ENCODE measurements at places on chromosomes 1 and 21.

DNA sequence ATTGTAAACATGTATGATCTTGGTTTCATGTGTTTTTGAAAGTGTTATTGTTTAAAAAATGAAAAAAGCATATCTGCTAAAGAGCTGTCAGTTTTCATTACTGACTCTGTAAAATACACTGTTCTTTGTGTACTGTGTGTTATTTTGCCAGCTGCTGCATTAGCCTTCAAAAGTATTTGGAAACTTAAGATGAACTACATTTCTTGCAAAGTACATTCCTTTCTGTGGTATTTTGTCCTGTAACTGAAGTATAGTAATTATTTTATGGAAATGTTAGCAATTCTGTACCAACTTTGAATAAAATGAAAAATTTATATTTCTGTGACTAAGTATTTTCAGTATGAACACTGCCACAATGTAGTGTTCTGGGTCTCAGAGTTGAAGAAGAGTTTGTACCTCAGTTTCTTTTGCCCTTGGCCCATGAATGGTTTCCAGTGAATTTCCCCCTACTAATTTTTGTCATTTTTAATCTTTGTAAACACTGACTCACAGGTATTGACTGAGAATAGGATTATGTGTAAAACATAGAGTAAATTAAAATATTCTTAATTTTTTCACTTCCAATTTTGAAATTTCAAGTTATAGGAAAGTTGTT, 32.7 kb downstream of the MRPS6 start:
- DNase-seq, result no peak

DNA sequence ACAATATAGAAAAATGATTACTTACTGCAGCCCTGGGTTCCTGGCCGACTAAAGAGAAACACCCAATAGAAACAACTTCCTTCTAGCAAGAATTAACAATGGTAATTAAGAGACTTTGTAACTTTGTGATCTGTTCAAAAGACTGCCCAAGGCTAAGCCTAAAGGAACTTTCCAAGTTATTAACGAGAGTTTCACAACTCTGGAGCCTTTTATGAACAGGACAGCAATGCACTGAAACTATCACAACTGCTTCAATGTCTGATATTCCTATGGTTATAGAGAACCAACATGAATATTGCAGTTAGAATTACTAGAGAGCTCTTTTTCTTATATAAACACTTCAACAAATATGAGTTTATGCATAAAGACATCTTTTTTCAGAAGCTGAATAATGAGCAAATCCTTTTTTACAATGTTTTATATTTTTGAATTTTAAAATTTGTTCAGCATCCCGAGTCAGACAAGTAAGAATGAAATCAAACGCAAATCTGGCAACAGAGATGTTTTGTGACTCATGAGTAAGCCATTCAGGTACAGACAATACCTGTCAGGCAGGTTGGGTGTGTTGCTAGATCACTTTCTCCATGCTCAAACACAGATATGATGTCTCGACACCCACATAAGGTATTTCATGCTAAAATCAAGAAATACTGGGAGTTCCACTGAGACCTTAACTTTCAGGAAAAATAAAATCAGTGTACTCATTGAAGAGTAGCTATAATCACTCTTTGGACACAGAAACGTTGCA, 22.2 kb upstream of the KCNJ15 start:
- no peak for DNase-seq

- DNase-seq, result no peak
Observed at GRCh38 chr1:54566438-54567141, 18.6 kb downstream of the ACOT11 start.

DNA sequence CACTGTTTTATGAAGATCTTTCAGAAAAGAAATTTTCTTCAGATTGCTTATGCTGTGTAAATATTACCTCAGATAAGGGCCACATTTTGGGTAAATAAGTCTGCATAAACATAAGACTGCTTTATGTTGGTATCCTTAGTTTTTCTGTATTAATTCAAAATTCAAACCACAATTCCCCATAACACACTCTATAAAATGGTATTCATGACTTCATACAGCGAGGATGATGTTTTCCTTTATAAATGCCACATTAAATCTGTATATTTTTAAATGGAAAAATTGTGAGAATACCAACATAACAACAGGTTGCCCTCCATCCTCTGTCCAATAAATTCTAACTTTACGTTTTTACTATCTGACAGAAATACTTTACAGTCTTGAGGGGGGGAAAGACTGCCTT, 248.7 kb upstream of the CXADR start:
- no peak for DNase-seq

DNA sequence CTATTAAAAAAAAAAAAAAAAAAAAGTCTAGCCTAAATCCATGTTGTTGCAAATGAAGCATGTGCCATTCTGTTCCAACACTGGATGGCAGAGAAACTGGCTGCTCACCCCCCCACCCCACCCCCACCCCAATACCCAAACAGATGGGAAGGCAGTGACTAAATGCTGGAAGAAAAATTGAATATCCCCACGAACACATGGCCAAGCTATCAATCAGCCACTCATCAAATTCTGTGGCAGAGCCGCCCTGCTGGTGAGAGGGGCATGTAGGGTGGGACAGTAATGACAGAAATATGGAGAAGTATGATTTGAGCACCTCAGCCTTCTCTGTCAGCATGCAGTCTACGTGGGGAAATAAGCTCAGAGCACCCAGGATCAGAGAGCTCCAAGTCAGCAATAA, 34.1 kb downstream of the OPTC start:
- no peak for DNase-seq

GRCh38 chr1:11678442-11678841, 2.5 kb downstream of the MAD2L2 start:
- DNase-seq, result no peak
